CD14-positive monocyte (primary cell): ENCODE measurements at places on chromosomes 2 and 18.

DNA sequence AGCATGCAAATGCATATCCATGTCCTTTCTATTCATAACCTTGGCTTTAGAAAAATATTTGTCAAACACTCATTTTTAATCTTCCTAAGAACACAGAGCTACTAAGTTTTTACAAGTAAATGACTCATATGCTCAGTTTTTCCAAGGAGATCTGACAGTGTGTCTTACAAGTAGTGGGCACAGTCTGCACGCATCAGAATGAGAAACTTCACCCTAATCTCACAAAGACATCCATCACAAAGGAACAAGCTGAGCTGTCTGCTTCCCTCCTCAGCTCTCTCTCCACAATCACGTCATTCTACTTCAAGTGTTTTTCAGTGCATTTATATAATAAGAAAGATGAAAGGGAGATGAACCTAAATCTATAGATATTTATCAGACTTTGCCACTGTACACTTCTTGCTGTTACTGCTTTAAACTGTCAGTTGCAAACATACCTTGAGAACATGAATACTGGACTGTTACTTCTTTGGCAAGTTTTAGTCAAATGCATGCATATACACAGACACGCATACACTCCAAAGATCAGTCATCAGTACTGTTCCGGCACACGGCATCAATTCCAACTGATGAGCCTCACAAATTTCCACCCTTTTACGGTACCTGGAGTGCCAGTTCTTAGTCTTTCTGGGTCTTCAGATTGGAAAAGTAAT lies 75.7 kb downstream of the RBMS1 start:
- DNase-seq: no peak

DNA sequence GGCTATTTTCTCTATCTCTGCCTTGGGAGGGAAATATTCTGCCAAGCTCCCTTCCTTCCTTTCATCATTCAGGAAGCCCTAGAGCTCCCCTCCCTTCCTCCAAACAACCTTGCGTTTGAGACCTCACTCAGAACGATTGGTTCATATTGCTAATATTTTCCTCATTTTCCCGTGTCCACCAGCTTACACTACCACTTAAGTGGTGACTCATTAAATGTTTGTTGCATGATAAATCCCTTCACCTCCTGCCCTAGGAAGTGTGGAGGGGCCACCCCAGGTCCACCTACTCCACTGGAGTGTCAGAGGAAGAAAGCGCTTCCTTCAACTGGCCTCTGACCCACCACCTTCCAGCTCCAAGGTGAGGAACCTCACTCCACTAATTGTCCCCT lies 2.3 kb upstream of the LPIN2 start:
- peak; percentile 84 for DNase-seq

- DNase-seq: no peak
These were observed 71.2 kb upstream of the FOSL2 start for GRCh38 chr2:28321426-28321825.

GRCh38 chr2:96170626-96171025 lies 25.4 kb upstream of the DUSP2 start:
- DNase-seq: no peak

- DNase-seq: no peak
These were observed 11.2 kb downstream of the RHBDD1 start for GRCh38 chr2:226847090-226847489.

DNA sequence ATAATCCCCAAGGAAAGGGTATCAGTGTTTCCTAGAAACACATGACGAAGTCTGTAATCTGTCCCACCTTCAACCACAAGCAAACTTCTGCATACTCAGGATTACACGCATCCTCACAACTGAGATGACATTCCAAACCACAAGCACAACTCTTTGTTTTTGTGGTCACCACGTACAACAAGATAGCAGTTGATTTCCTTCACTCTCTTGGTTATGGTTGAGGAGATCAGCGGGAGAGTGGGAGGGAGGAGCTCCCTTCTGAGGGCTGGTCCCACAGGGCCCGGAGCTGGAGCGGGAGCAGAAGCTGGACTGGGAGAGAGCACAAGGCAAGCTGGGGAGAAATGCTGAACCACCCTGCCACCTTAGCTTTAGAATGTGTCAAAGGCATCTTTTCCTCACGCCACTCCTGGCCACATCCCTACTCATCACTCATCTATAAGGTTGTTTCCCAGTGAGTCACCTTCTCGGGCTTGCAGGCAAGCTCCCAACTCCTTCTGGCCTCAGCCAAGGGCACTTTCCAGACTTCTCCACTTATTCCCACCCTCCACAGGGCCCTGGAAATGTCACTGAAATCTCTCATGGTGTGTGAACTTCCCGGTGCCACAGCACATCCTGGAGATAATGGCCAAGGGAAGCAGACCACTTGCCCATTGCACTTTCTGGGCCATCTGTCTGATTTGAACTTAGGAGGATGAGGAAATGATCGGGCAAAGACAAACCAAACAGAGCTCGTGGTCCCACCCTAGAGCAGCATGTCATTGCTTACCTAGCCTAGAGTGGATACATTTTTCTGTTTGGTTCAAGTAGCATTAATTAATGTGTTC lies 98.9 kb upstream of the LGALSL start:
- DNase-seq: no peak
